ENCODE measurements at places on chromosomes 5 and 9.

DNA sequence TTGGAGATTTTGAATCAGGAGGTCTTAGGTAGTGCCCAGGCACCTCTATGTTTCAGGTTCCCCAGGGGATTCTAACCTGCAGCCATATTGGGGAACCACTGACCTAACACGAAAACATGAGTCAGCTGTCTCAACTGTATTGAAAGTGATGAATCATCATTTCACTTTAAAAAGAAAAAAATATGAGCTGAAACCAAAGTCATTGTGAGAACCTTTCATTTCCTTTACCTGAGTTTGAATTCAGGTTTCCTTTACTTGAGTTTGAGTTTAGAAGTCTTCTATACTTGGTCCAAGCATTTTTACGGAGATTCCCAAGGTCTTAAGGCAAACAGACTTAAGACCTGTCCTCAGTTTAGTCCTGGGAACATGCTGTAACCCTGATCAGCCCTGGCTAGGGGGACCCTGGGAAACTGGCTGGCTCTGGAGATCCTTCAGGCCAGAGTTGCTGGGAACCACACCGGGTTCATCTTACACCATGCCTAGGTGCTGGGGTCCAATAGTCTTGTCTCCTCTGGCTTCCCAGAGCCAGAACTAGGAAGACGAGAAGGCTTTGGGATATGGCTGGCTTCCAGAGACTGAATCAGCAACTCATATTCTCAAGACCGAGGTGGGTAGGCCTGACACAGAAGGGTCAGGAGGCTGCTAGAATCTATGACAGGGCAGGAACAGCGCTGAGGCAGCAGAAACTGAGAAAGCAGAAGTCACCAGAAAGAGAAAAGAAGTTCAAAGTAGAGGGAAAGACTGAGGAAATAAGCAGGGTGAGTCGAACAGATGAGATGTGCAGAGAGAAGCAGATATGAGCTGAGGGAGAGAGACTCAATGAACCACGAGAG, 16.4 kb upstream of the PDCD1LG2 start:
- DNase-seq = no peak

GRCh38 chr5:172293054-172293744, 9.6 kb upstream of the UBTD2 start:
- no peak for DNase-seq

- no peak for DNase-seq
Observed at GRCh38 chr9:90773617-90774016, 28.0 kb upstream of the SYK start.

- DNase-seq = peak; percentile 86
Observed at GRCh38 chr9:92561374-92562330, 25.9 kb upstream of the ECM2 start.

DNA sequence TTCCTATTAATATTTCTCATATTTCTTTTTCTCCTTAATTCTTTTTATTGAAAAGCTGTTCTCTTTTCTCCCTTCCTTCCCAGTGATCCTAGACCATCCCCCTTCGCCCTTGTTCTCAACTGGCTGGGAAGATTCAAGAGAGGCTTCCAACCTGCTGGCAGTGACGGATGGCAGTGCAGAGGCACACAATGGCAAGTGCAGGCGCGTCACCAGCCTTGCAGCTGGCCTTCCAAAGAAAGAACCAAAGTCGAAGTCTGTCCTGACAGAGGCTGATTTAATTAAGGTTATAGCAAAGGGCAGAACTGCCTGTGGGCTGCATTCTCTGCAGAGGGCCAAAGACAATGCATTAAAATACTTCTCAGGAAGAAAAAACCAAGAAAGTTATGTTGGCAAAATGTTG, 7.4 kb downstream of the CEMIP2 start:
- no peak for DNase-seq

- DNase-seq = no peak
Observed at GRCh38 chr5:407801-408268, 35.1 kb upstream of the EXOC3 start.

- DNase-seq = no peak
Observed at GRCh38 chr5:154712518-154713437, 42.4 kb upstream of the LARP1 start.

DNA sequence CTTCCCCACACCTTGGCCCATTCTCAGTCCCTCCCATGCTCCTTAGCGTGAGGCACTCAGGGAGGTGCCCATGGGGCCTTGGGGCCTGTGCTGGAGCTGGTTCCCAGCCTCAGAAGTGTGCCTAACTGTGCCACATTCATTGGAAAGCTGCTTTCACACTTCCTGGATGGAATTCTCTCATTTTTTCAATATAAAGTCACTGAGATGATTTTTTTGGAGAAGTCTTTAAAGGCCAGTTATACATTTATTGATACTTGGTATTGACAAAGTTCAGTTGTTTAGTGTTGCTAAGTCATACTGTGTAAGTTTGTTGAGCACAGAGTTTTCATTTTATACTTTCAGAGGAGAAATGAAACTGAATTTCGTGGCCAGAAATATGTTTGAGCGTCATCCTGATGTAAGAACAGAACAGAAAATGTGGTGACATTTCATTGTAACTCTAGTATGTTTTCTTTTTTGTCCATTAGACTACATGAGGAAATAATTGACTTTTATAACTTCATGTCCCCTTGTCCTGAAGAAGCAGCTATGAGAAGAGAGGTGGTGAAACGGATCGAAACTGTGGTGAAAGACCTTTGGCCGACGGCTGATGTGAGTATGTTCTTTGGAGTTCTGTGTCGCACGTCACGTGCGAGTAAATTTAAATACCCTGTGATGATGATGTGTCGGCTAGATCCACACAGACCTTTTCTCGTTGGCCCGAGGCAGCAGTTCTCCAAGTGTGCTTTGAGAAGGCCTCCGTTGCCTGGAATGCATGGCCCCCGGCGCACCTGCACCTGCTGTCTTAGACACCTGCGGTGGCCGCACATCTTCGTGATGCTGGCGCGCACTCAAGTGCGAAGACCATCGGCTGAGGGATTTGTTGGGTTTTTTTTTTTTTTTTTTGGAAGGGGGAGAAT, 24.1 kb downstream of the TENT4A start:
- no peak for DNase-seq

DNA sequence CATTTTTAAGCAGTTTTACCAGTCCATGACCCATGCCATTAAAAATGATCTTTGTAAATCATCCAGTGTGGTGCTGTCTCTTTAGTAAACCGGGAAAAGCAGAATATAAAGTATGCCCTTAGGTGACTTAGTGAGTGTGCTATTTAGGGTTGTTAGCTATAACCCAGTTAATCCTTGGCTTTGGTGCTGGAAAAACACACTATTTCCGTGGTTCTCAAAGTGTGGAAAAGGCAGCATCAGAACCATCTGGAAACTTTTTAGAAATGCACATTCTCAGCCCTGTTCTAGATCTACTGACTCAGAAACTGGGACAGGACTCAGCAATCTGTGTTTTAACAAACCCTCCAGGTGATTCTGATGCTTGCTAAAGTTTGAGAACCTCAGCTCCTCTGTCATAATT, 123.6 kb upstream of the ZNF608 start:
- no peak for DNase-seq

- no peak for DNase-seq
Observed at GRCh38 chr9:97906236-97906831, 16.0 kb downstream of the TRMO start.

GRCh38 chr5:80255431-80255810, 427 bp downstream of the SERINC5 start:
- DNase-seq = no peak

- no peak for DNase-seq
Observed at GRCh38 chr5:81525690-81526089, 131.8 kb upstream of the ACOT12 start.

DNA sequence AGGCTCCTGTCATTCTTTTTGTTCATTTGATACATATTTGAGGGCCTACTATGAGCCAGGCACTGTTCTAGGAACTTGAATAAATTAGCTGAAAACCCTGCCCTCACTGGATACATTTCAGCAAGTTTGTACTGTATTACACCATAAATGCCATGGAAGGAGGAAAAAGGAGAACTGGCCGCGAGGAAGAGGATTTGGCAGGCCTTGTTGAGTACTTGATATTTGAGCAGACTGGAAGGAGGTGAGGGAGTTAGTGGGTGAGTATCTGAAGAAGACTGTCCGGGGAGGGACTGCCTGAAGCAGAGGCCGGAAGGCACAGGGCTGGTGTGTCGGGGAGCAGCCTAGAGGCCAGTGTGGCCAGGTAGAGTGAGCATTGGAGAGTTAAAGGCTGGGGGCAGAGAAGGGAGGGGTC, 4.5 kb downstream of the SNX30 start:
- no peak for DNase-seq

- no peak for DNase-seq
Observed at GRCh38 chr5:76210946-76211345, 127.8 kb downstream of the SV2C start.

- DNase-seq = no peak
Observed at GRCh38 chr5:30605693-30606268, 587.7 kb upstream of the CDH6 start.

GRCh38 chr9:37949576-37949975, 45.6 kb upstream of the SLC25A51 start:
- no peak for DNase-seq

GRCh38 chr5:52710310-52710971, 77.3 kb upstream of the ITGA1 start:
- DNase-seq = no peak

DNA sequence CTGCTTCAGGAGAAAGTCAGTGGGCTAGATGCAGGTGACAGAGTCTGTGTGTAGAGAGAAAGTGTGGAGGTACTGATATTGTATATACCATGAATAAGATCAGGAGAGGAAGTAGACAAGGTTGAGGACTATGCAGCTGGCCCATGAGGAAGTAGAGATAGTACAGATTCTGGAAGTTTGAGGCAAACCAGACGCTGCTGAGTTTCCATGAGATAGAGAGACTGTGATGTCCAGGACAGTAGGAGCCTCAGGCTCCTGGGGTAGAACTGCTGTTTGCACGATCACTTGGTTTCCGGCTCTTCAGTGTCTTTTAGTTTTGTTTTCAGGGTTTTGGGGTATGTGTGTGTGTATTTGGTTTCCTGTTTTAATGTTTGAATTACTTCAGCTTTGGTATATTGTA, 13.6 kb downstream of the OTULINL start:
- no peak for DNase-seq

DNA sequence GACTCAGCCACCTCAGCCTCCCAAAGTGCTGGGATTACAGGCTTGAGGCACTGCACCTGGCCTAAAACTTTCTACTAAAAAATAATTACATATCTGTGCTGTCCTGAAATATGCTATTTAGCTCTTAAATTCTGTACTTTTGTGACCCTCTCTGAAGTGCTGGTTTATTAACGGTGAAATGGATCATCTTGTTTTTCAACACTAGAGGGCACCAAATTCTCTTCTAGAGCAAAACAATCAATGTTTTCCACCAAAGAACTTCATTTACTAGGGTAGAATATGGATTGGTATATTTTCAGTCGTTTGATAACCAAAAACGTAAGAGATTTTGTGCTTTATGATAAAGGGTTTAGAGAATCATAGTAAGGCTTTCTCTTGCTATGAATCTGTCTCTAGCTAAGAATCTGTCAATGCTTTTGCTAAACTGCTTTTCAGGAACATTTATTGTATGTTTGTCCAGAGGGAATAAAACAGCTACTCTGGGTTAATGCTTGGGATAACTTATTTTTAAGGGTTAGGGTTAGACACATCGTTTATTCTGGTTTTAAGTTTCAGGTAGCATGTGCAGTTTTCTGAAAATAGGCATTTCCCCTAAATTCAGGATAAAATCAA, 63.6 kb downstream of the RNF180 start:
- no peak for DNase-seq

GRCh38 chr5:134530301-134531077, 5.0 kb downstream of the JADE2 start:
- no peak for DNase-seq

GRCh38 chr5:142295084-142295758, 29.6 kb downstream of the SPRY4 start:
- no peak for DNase-seq

DNA sequence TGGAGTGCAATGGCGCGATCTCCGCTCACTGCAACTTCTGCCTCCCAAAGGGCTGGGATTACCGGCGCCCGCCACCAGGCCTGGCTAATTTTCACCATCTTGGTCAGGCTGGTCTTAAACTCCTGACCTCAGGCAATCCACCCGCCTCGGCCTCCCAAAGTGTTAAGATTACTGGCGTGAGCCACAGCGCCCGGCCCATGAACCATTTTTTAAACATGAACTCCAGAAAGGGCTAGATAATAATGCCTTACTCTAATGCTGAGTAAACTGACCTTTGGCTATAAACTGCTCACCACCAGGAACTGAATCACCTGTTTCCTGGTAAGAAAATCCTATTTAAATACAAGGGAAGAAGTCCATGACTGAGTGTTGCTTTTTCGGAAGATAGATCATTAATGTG, 23.2 kb upstream of the DAB2 start:
- DNase-seq = no peak

GRCh38 chr5:131096774-131097710, 68.0 kb downstream of the HINT1 start:
- peak; percentile 47 for DNase-seq

DNA sequence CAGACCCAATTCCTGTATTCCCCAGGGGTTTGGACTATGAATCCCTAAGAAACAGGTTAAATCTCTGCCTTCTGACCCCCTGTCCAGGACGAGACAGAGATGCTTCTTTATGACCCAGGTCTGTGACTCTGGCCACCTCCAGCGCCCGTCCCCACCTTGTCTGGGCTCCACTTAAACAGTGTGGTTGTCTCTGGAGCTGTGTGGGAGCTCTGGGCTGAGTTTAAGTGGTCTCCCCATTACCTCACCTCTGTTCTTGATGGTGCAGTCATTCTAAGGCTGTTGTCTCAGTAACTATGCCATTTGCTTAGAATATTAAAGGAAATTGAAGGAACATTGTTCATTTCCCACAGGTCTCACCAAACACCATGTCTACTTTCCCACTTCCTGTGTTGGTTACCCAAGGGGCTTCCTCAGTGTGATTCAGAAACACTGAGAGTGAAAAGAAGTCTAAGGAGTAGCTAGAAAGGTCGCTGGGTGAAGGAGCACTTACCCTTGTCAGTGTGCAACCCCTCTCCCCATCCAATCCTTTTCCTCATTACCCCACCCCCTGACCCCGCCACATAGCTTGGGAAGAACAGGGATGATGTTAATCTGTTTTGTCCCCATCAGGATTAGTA, 127.8 kb upstream of the CKMT2 start:
- no peak for DNase-seq

DNA sequence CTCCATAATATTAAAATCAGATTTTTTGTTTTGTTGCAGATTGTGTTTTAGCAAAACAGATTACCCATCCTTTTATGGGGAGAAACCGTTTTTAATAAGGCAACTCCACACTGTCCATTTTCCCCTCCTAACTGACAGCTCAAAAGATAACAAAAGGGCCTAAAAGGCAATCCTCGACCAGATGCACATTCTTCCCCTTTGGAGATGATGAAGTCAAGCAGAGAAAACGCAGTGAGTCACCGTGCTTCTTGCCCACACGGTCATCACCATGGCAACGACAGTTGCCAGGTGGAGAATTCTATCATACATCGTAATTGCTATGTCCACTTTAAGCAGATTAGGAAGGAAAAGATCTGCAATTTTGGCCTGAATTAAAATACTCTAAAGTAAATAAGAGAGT, 96.4 kb downstream of the DIRAS2 start:
- DNase-seq = peak; percentile 76
